ENCODE measurements at places on chromosomes 11 and 22.

GRCh38 chr22:48685767-48686166 is 1141.9 kb downstream of the BRD1 start:
- no peak overlapping the region for H3K4me3 ChIP-seq
- no peak overlapping the region for H3K27ac ChIP-seq
- peaks cover 30% of the 10 kb centered on the region for H3K4me1 ChIP-seq
- no peaks in the 10 kb centered on the region for H3K36me3 ChIP-seq
- H3K27me3 ChIP-seq: no peaks in the 10 kb centered on the region
- DNase-seq: no peak

DNA sequence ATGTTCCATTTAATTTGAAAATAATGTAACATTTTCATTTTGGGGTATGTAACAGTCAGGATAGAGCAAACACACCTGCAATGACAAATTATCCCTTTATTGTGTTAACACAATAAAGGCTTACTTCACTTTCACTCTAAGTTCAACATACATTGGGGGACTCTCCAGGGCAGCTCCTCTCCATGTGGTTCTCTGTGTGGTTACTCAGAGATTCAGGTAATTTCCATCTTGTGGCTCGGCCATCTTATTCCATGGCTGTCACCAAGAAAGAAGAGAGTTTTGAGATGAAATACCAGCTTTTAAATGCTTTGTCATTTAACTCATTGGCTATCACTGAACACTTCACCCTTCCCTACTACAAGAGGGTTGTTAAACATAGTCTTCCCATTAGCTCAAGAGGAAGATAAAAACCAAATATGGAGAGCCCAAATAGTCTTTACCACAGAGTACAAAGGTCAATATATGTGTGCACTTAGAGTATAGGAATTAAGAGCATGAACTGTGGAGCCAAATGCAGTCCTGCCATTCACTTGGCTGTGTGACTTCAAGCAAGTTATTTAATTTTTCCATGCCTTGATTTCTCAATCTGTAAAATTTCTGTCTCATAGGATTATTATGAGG is 10.6 kb upstream of the TPH1 start:
- no peaks in the 10 kb centered on the region for H3K36me3 ChIP-seq
- no peak for DNase-seq
- H3K27ac ChIP-seq: no peak overlapping the region
- no peaks in the 10 kb centered on the region for H3K4me1 ChIP-seq

- DNase-seq: no peak
- H3K27ac ChIP-seq: no peak overlapping the region
- H3K4me3 ChIP-seq: no peak overlapping the region
- peaks cover 2% of the 10 kb centered on the region for H3K36me3 ChIP-seq
Measured at GRCh38 chr22:17964643-17965042, 59.7 kb downstream of the MICAL3 start.

GRCh38 chr22:42375982-42376381 is 56.2 kb downstream of the NFAM1 start:
- DNase-seq: no peak
- H3K4me3 ChIP-seq: no peak overlapping the region
- peaks cover 50% of the 10 kb centered on the region for H3K4me1 ChIP-seq
- H3K36me3 ChIP-seq: no peaks in the 10 kb centered on the region
- H3K27ac ChIP-seq: no peak overlapping the region

DNA sequence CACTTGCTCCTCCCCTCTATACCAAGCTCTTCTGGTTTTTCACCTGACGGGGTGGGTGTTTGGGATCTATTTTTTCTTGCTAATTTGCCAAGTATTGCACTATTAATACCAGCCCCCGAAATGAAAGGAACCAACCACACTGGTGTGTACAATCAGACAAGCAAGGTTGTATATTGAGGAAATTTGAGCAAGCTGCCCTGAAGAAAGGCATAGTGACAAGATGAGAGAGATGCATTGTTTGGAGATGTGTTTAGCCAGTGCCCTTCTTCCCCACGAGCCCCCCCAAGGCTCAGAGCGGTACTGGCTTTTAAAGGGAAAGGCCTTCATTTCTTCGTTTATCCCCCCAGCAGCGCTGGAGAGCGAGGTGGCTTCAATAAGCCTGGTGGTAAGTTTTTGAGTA is 15.2 kb upstream of the GAS2L1 start:
- H3K27me3 ChIP-seq: no peaks in the 10 kb centered on the region
- H3K4me3 ChIP-seq: no peak overlapping the region
- peaks cover 23% of the 10 kb centered on the region for H3K4me1 ChIP-seq
- H3K36me3 ChIP-seq: peaks cover 34% of the 10 kb centered on the region

DNA sequence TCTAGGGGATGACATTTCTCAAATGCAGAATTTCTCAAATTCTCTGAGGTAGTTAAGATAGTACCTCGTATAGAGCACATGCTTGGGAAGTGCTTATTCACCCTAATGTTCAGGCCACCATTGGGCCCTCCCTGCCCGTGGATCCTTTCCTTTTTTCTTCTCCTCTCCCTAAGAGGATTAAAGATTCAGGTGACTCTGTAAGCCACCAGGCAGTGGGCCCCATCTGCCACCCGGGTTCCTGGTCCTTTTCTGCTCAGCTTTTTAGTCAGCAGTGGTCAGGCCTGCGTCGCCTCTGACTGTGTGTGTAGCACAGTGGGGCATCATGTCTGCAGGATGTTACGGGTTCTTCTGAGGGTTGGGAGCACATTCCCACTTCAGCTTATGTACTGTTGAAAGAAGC is 7.2 kb downstream of the CEP164 start:
- DNase-seq: no peak
- no peaks in the 10 kb centered on the region for H3K4me1 ChIP-seq
- H3K27ac ChIP-seq: no peak overlapping the region
- H3K27me3 ChIP-seq: no peaks in the 10 kb centered on the region
